Calu3 (cell line): ENCODE measurements at places on chromosomes 5 and 9. TPM values are rescaled to one million over a fixed set of nuclear protein-coding genes. Genes with fewer than 3 reads are reported as not detected.

C5orf52 gene
- not detected in 2 replicates for total RNA-seq

GPX3 gene
- total RNA-seq: not detected in 2 replicates

PCDHGB4 gene
- 7.0 and 8.2 TPM in 2 replicates for total RNA-seq

SLCO6A1 gene
- total RNA-seq: not detected in 2 replicates

MYO10 gene
- 69.6 and 101 TPM in 2 replicates for total RNA-seq

FLT4 gene
- not detected in 2 replicates for total RNA-seq

DRD1 gene
- not detected in 2 replicates for total RNA-seq

GFI1B gene
- not detected in 2 replicates for total RNA-seq

KCNIP1 gene
- total RNA-seq: not detected in 2 replicates

PRDM9 gene
- total RNA-seq: not detected in 2 replicates

HMMR gene
- total RNA-seq: 52.7 and 54.3 TPM in 2 replicates

CER1 gene
- not detected in 2 replicates for total RNA-seq

SNCB gene
- total RNA-seq: not detected in 2 replicates

SRD5A1 gene
- 15.6 and 15.9 TPM in 2 replicates for total RNA-seq

HINT1 gene
- total RNA-seq: 198 and 232 TPM in 2 replicates

MEIKIN gene
- total RNA-seq: not detected in 2 replicates

ADAMTS12 gene
- 1.2 TPM in 2 replicates for total RNA-seq

SLC46A2 gene
- total RNA-seq: not detected in 2 replicates

UBE2QL1 gene
- not detected in 2 replicates for total RNA-seq
